ENCODE measurements at places on chromosomes 12 and 14.

DNA sequence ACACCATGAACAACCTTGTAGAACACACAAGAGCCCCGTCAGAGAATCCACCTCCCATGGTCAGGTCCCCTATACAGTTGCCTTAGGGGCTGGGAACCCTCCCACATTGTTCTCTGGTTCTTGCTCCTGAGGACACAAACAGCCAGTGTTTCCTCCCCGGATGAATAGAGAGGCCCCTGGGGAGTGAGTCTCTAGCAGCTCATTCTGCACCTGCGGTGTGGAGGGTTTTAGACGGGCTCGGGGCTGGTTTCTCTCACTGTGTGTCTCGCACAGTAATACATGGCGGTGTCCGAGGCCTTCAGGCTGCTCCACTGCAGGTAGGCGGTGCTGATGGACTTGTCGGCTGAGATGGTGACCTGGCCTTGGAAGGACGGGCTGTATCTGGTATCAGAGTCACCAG, 1052.1 kb downstream of the TMEM121 start:
- no peak for DNase-seq

- DNase-seq = no peak
These were observed 18.1 kb downstream of the JDP2 start for GRCh38 chr14:75445963-75446362.

GRCh38 chr14:39339003-39339402, 93.2 kb downstream of the FBXO33 start:
- no peak for DNase-seq

DNA sequence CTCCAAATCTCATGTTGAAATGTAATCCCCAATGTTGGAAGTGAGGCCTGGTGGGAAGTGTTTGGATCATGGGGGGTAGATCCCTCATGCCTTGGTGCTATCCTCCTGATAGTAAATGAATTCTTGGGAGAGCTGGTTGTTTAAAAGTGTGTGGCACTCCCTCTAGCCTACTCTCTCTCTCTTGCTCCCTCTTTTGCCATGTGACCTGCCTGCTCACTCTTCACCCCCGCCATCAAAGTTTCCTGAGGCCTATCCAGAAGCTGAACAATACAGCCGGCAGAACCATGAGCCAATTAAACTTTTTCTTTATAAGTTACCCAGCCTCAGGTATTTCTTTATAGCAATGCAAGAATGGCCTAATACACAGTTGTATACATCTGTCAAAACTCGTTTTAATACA, 62.5 kb downstream of the BCL2L14 start:
- no peak for DNase-seq

DNA sequence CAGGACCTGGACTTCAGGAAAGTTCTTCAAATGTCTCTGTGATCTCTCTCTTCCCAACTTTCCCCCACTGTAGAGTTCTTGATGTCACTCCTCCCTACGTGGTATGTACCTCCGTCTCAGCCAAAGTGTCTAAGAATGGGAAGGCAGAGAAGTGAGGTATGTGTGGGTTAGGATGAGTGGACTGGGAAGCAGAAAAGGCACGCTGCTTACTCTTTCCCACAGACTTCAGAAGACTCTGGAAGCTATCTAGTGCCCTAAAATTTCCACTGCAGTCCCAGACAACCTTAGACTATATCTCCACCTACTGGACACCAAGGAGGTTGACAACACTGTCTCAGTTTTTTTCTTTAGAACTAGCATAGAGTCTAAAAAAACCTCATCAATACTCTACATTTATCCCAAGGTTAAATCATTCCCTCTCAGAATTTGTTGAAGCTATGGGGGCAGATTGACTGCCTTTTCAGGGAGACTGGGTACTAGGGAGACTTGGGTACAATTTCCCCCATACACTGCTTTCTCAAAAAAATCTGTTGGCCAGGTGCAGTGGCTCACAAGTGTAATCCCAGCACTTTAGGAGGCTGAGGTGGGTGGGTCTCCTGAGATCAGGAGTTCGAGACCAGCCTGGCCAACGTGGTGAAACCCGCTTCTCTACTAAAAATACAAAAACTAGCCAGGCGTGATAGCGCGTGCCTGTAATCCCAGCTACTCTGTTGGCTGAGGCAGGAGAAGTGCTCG, 20.6 kb upstream of the ITGA5 start:
- no peak for DNase-seq

DNA sequence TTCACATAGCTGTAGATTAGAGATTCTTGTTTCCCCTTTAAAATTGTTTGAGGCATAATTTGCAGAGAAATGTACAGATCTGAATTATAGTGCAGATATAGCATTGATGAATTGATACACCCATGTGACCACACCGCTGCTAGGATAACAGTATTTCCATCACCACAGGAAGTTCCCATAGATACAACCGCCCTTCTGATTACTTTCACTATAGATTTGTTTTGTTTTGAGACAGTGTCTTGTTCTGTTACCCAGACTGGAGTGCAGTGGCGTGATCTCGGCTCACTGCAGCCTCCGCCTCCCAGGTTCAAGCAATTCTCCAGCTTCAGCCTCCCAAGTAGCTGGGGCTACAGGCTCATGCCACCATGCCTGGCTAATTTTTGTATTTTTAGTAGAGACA, 8.8 kb upstream of the ASPG start:
- no peak for DNase-seq

DNA sequence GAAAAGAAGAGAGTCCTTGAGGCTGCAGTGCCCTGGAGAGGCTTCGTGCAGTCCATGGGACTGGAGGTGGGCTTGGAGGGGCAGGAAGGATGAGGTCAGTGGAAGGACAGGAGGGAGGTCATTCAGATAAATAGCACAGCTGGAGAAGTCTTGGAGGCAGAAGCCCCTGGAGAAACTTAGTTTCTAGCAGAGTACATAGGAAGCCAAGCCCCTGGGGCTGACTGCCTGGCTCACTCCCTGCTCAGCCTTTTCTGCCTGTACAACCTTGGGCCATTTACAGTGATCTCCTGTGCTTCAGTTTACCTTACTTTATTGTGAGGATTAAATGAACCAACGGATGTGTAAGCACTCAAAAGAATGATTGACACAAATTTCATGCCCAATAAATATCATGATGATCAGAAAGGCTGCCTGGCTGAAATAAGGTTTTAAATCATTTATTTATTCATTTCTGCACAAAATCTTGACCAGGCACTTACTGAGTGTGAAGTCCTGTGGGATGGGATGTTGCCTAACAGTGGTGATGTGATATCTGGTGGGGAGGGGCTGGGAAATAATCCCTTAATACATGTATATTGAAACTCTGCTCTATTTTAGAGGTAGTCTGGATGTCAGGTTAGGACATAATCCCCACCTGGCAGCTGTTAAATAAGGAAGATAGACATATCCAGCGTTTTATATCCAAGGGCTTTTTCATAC, 54.3 kb downstream of the PLEKHG7 start:
- no peak for DNase-seq
